ENCODE measurements at places on chromosomes 2 and 18. TPM values are rescaled to one million over a fixed set of nuclear protein-coding genes. Genes with fewer than 3 reads are reported as not detected.

The CDH7 gene
- total RNA-seq, result under 0.01 TPM

The NAPG gene
- 38.8 TPM for total RNA-seq

The STPG4 gene
- total RNA-seq, result 0.37 TPM

The COLEC12 gene
- total RNA-seq, result 79.5 TPM

The TUBA4B gene
- total RNA-seq, result not detected

The GPAT2 gene
- total RNA-seq, result 2.3 TPM

The LOXHD1 gene
- total RNA-seq, result not detected

The RAMP1 gene
- 10.5 TPM for total RNA-seq

The CCL20 gene
- 0.28 TPM for total RNA-seq

The SCN9A gene
- 7.8 TPM for total RNA-seq

The C2orf66 gene
- not detected for total RNA-seq

The POTEC gene
- total RNA-seq, result under 0.01 TPM

The VWC2L gene
- total RNA-seq, result not detected

The TPO gene
- not detected for total RNA-seq

The TANC1 gene
- total RNA-seq, result 16.3 TPM

The CLEC4F gene
- total RNA-seq, result not detected

The CPO gene
- total RNA-seq, result 0.09 TPM

The CACNB4 gene
- total RNA-seq, result 1.1 TPM

The C1QL2 gene
- total RNA-seq, result not detected

The UNC50 gene
- 50.8 TPM for total RNA-seq
